ENCODE measurements at places on chromosomes 4 and X.

GRCh38 chrX:53071604-53072417 is 10.4 kb upstream of the TSPYL2 start:
- peak; percentile 86 for ATAC-seq

DNA sequence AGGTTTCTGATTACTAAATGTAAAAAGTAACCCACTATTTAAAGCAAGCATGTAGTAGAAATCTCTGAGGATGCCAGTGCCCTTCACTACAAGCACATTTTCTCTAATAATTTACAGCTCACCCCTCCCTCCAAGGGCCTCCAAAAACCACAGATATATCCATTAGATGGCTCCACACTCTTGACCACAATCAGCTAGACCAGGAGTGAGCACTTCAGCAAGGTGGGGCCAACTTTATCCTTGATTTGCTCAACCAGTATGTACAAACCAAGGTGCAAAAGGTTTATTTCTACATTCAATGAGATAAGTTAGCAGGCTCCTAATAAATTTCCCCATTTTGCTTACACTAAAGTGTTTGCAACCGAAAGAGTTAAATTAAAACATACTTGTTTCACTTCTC is 35.8 kb downstream of the RFC1 start:
- ATAC-seq, result no peak

DNA sequence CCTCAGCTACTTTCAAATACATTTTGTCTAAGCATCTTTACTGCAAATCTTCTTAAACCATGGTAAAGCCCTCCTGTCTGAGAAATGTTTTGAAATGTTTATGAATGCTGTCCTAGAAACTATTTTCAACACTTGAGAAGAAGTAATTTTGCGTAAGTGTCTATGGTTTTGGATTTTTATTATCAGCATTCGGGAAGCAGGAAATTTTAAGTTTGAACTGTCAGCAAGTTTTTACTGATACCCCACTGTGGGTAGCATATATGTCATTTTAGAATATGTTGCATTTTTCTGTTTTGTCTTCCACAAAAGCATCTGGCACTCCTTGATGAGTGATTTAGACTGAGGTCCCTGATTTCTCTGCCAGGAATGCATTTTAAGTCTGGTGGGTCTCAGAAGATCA is 302.4 kb upstream of the GIMD1 start:
- no peak for ATAC-seq

DNA sequence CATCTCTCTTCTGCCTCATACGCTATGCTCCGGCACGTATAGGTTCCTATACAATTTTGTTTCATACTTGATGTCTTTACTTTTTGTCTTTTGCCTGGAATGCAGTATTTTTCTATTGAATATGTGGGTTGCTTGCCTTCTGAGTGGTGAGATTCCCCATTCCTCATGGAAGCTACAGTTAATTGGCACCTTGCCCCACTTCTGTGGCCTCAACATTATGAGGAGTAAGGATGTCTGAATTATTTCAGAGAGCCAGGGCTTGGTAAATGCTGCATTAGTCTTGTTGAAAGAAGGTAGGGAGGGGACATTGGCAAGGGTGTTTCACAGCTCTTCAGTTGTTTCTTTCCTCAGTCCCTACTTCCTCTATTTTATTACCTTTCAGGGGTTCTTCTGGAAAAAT is 23.0 kb downstream of the CDKL5 start:
- ATAC-seq, result no peak

- no peak for ATAC-seq
These were observed 167.4 kb downstream of the HS3ST1 start for GRCh38 chr4:11261066-11261850.

DNA sequence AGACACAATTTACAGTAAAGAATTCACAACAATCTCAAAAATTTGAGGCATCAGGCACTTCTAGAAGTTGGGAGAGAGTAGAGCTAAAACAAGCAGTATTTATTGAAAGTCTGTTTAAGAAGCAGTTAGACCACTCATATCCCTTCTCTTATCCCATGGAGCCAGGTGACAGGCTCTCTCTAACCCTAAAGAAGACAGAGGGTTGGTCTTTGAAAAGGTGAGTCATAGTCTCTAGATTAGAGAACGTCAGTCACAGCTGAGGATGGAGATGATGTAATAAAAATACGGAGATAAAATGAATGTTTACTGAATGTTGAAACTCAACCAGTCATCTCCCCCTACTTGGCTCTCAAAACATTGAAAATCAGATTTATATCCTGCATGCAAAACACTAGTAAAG is 223.8 kb downstream of the CHIC2 start:
- no peak for ATAC-seq

DNA sequence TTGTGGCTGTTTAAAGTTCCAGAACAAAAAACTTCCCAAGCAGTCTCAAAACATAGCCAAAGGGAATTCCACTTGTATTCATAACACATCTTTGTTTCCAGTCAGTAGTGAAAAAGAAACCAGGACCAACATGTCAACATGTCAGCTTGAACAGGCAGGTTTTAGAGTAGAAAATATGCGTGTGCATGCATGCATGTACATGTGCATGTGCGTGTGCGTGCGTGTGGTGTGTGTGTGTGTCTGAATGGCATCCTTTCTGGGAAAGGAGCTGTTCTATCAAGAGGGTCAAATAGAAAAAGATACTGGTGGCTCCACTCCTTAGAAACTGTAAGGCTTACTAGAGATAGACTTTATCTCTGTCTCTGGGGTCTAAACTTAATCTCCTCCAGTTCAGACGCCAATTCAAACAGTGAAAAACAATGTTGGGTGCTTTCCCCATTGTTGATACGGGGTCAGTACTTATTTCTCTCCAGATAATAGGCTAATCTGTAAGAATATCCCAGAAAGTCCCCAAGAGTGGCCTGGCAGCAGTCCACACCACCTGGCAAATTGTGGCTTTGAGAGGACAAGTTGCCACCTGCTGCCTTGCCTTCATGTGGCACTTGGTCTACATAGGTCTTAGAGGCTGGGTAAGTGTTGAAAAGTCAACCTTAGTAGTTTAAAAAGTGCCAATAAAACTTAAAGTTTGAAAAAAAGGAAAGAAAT is 110.4 kb downstream of the SCD5 start:
- ATAC-seq, result no peak

GRCh38 chr4:3522326-3522640 is 9.9 kb downstream of the LRPAP1 start:
- ATAC-seq, result no peak

- ATAC-seq, result no peak
These were observed 4.5 kb upstream of the MAMLD1 start for GRCh38 chrX:150358651-150359050.

- peak; percentile 85 for ATAC-seq
These were observed 103.6 kb upstream of the BCOR start for GRCh38 chrX:40201329-40201885.

- no peak for ATAC-seq
These were observed 88.6 kb upstream of the PTCHD1 start for GRCh38 chrX:23246001-23246400.

DNA sequence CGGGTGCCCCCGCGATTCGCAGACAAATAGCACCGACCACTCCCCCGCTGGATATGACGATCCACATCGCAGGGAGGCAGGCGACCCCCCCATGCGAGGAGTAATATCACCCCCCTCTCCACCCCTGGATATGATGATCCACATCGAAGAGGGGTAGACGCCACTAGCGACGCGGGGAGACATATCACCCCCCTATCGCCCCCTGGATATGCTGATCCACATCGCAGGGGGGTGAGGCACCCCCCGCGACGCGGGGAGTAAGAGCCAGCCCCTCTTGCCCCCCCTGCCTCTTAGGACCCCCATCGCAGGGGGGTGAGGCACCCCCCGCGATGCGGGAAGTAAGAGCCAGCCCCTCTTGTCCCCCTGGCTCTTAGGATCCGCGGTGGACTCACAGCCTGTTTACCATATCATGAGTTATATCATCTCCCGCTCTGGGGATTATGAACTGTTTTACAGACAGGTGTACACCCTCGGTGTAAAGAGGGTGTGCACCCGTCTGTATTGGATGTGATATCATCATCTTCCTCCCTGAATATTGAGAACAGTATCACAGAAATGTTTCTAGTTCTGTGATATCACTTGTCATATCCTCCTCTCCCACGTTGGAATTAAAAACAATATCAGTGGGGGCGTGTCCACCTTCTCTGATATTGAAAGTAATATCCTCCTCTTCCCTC is 22.7 kb upstream of the DRD5 start:
- ATAC-seq, result peak; percentile 62

DNA sequence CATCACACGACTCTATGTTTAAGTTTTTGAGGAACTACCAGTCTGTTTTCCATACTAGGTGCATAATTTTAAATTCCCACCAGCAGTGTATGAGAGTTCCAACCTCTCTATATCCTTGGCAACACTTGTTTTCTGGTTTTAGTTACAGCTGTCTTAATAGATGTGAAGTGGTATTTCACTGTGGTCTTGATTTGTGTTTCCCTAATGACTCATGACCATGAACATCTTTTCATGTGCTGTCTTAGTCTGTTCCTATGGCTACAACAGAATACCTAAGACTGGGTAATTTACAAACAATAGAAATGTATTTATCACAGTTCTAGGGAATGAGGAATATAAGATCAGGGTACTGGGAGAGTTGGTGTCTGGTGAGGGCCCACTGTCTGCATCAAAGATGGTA is 51.5 kb upstream of the GPR78 start:
- peak; percentile 77 for ATAC-seq

DNA sequence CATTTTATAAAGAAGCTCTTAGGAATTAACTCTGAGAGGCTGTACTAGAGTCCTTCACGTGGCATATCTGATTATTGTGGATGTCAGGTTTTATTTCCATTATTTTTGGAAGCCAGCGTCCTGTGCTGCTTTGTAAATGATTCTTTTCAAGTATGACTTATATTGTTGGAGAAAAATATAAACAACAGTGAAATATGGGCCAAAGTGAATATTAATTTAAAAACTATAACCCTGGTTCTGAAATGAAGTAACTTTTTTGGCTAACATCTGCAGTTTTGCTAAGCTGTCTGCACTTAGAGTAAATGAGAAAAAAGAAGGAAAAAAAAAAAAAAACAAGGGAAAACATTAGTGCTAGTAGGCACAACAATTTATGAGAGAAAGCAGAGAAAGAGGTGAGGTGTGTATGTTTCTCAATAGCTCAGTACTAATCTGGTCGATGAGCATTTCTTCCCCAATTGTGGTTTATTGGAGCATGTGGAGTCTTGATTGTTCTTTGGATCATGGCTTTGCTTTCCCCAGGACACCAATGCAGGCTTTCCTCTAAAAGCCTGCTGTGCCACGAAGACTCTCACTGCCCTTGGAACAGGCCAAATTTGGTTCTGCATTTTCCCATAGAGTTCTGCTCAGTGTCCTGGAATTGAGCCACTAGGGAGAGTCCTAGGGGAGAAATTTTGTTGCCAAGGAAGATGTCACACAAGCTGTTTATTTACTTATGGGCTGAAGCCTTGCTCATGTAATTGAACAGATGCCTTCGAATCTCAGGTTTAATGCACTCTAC is 273.3 kb downstream of the DKK2 start:
- no peak for ATAC-seq

- no peak for ATAC-seq
These were observed 45.4 kb downstream of the FGFRL1 start for GRCh38 chr4:1056671-1057402.

GRCh38 chr4:156060661-156061060 is 107.0 kb upstream of the CTSO start:
- ATAC-seq, result no peak

- no peak for ATAC-seq
These were observed 148.6 kb downstream of the TLL1 start for GRCh38 chr4:166021617-166022016.

DNA sequence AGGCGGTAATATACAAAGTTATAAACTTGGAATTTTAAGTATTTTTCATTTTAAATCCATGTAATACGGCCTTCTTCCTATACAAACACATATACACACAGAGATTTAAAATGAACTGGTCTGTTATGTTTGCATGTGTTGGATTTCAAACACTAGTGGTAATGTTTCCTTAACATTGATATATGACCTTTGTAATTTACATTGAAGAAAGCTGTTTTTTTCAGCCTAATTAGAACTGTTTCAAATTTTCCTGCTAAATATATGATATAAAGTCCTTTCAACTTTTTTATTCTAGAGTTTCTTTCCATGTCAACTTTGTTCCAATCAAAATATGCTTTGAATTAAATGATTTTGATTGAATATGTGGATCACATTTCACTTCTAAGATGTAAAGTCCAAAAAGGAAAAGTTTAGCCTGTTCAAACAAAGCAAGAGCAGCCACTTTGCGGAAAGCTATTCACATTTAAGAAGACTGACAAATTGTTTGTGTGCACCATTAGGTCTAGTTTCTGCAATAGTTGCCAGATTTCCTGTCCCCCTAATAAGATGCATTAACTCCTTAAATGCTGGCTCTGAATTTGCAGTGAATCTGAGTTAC is 226.0 kb upstream of the MAB21L2 start:
- no peak for ATAC-seq

DNA sequence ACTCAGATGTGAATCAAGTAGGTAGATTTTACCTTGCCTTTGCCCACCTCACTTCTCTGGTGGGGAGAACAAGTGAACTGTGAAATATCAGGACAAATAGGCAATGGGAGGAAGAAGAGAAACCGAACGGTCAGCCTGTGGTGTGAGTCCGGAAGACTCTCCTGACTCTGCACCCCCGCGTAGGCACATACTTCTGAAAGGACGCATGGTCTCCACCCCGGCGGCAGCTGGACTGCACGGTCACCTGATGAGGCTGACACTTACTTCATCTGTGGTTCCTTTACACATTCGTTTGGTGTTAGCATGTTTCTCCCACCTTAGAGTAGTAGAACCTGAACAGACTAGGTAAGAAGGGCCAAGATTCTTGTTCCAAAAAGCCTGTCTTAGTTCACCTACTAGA is 58.4 kb downstream of the NELFA start:
- no peak for ATAC-seq

- ATAC-seq, result peak; percentile 84
These were observed 41.3 kb upstream of the STAG2 start for GRCh38 chrX:123920105-123920785.

DNA sequence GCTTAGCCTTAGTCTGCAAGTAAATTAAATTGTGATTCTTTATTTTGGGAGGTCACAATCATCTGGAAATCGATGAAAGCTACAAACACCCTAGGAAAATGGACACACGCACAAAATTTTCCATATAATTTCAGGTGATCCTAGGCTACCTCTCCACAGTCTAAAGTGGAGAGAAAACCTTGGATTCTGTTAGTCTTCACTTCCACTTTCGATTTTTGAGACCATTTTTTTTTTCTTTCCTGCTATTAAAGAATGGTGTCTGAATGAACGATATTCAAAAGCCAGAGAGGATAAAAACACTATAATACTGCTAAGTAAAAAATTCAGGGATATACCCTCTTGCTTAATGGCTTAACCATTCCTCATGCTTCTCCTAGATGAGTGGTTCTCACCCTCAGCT is 1.7 kb downstream of the FBXL5 start:
- no peak for ATAC-seq

GRCh38 chr4:165368114-165368513 is 10.7 kb upstream of the CPE start:
- ATAC-seq, result no peak

- ATAC-seq, result no peak
These were observed 519.1 kb downstream of the IQCM start for GRCh38 chr4:149296503-149296902.

- ATAC-seq, result no peak
These were observed 135.0 kb downstream of the IDS start for GRCh38 chrX:149370097-149370496.

Data from activated T-helper 17 cell treated with anti-CD3 and anti-CD28 coated beads, Interleukin-2, amount 50 U/mL, for 72 hours (primary cell).